ENCODE measurements at places on chromosomes 1 and 21.

DNA sequence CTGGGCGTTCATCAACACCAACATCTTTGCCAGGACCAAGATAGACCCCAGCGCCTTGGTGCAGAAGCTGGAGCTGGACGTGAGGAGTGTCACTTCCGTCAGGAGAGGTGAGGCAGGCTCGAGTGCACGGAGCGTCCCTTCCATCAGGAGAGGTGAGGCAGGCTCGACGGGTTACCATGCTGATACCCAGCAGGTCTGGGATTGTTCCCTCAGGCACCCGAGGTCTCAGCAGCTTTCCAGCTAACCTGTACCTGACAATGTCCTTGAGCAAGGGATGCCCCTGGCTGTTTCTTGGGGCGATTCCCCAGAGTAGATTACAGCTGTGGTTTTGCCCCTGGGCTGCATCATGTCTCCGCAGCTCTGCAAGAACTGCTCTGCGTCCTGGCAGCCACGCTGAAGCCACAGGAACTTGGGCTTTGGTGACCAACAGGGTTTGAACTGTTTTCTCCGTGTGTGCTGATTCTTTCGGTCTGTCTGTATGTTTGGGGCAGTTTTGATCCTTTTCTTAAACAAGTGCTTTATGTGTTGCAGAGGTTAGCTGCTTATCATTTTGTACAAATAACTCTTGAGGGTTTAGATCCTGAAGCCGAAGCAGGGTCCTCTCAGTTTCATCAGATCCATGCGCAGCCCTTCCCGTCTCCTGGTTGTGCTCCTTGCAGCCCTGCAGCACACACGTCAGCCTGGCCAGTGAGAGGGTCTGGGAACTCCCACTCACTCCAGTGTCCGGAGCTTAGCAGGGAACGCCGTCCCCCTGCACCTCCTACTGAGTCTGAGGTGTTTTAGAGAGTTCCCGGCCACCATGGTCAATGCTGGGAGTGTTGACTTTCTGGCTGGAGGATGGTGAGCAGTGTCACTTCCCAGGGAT, 4.1 kb downstream of the SLX9 start:
- DNase-seq: no peak

- DNase-seq: no peak
Measured at GRCh38 chr1:53080769-53081168, 18.8 kb downstream of the PODN start.

DNA sequence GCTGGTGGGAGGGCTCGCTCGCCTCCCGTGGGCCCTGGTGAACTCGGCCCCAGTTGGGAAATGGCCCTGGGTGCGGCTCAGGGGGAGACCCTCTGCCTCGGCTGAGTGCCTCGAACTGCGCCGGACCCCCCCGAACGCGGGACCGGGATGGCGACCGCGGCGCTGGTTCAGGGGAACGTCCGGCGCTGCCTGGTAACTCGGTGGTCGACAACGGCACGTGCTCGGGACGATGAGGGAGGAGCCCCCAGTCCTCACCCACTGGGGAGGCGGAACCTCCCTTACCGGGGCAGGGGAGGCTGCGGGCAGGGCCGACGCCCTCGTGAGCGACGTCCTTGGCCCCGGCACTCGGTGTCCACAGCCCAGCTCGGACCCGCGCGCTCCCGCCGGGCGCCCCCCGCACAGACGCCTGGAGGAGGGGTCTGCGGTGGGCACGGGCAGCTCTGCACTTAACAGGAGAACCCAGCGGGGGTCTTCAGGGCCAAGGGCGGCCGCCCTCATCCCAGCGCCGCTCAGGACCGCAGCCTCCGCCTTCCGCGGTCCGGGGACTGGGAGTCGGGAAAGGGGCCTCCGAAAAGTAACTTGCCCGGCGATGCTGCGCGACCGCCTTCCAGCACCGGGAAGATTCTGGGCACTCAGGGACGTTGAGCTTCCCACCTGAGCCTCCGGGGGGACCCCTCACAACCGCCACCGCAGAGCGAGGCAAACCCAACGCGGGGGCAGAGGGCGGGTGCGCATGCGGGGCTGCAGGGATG, 1.7 kb downstream of the HES4 start:
- no peak for DNase-seq

DNA sequence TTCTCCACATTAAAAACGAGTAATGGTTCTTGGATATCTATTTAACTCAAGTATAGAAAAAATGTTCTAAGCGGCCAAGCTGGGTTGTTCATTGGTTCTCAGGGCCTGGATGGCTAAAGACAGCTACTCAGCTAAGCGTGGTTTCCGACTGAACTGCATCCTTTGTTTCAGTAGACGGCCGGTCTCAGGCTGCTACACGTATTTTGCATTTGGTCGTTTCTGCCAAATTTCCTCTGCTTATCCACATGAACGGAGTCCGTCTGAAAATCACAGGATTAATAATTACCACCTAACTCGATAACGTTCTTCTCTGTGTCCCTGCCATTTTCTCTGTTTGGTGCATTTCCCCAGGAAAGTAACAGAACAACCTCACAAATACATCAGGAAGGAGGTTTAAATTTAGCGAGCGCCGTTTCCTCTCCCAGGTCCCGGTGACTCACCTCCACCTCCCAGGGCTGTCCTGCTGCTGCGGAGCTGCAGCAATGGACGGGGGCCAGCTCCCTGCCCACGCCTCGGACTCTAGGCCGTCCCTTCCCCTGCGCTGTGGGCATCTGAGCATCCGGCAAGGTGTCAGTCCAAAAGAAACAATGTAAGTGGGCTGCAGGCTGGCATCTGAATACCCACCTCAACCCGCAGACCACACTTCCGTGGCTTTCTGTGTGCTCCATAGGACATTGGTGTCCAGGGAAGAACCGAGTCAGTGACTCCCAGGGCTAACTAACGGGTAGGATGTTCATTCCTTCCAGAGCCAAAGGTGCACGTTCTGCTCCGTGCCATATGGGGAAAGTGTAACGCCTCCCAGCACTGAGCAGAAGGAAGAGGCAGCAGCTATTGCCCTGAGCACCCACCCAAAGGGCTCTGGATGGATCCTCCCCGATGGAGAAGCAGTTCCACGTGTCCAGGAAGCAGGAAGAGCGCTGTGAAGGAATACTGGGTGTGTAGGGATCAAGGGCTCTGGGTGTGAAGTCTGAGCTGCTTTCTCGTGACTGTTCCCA, 4.1 kb upstream of the GABRD start:
- no peak for DNase-seq

DNA sequence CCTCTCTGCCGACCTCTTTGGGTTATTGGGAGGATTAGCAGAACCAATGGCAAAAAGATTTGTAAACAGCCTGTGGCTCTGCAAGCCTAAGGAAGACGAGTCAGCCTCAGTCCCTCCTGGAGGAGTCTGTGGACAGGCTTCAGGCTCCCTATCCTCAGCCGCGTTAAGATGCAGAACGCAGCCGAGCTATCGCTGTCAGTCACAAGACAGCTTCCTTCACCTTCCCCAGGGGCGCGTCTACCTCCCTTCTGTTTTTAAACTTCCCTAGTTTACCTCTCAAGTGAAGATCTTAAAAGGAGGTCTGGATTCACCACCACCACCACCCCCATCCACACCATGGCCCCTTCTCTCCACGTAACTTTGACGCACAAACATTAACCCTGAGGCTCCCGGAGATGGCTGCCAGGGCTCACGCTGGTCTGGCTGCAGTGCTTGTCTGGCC, 738 bp downstream of the CAMK1G start:
- no peak for DNase-seq

GRCh38 chr1:3632716-3633343, 8.0 kb downstream of the TPRG1L start:
- DNase-seq: no peak

GRCh38 chr21:42526379-42526727, 12.7 kb downstream of the SLC37A1 start:
- no peak for DNase-seq

GRCh38 chr1:41898191-41898713, 20.5 kb downstream of the HIVEP3 start:
- DNase-seq: no peak

DNA sequence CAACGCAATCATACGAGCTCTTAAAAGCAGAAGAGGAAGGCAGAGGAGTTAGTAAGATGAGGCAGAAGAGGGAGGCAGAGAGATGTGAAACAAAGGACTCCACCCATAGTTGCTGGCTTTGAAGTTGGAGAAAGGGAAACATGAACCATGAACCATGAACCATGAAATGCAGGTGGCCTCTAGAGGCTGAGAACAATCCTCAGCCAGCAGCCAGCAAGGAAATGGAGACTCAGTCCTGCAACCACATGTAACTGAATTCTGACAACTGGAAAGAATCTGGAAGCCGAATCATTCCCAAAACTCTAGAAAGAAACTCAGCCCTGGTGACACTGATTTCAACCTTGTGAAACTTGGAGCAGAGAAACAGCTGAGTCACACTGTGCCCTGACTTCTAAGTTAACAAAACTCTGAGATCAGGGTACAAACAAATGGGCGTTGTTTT, 10.1 kb downstream of the DIPK1A start:
- DNase-seq: no peak

- DNase-seq: no peak
Measured at GRCh38 chr1:39576016-39576657, 453 bp downstream of the PABPC4 start.

GRCh38 chr1:84571150-84571535, 3.1 kb downstream of the CTBS start:
- DNase-seq: no peak

DNA sequence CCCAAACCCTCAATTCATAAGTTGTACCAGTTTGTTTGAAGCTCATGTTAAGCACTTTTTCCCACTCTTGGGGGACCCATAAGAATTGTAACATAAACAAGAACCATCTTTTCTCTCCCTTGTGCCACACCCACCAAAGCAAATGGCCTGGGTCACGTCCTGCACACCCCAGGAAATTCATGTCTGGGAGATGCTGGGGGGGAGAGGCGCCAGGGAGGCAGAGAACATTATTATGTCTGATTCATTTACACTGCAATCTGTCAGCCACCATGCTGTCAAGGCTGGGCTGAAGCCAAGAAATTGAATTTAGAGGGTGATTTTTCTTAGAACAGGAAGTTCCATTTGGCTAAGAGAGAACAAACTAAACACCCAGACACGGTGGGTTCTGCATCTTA, 37.2 kb upstream of the IPO9 start:
- peak; percentile 71 for DNase-seq

- DNase-seq: no peak
Measured at GRCh38 chr1:110411173-110411735, 3.8 kb upstream of the LAMTOR5 start.

- DNase-seq: no peak
Measured at GRCh38 chr1:58465825-58466629, 80.5 kb downstream of the OMA1 start.

- no peak for DNase-seq
Measured at GRCh38 chr1:54225986-54226559, 26.1 kb downstream of the MRPL37 start.

DNA sequence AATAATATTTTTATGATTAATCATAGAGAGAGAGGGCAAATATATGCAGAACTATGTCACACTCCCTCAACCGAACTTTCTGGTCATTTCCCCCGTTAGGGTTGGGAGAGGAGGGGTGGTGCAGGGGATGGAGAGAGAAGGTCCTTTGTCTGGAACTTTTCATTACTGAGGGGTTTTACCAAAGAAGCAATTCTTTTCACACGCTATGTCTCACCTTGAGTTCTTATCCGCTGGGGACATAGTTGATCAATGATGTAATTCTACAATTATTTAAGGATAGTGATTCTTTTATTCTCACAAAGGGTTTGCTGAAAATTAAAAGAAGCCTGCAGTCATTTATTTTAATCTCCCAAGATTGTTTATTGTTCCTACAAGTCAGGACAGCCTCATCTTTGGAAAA, 98.3 kb upstream of the RUNX1 start:
- no peak for DNase-seq

DNA sequence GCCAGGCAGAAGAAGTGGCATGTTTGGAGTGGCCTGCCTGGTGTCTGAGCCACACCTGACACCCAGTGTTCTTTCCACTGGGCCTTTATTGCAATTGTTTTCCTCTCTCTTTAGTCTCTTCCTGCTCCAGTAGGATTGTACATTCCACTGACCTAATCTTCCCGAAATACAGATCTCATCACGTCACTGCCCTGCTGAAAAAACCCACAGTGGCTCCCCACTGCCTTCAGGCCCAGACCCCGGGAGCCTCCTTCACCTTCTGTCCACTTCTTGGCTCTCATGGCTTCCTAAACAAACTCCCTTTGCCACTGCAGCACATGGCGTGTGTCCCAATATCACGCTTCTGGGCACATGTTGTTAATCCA, 25.3 kb upstream of the ATP5PO start:
- DNase-seq: no peak

GRCh38 chr1:166080277-166080966, 86.4 kb downstream of the FAM78B start:
- DNase-seq: no peak

GRCh38 chr1:186189156-186189555, 185.9 kb downstream of the TPR start:
- DNase-seq: no peak

- DNase-seq: no peak
Measured at GRCh38 chr1:64147759-64148158, 55.7 kb upstream of the UBE2U start.

- no peak for DNase-seq
Measured at GRCh38 chr21:35021546-35021945, 27.6 kb downstream of the RUNX1 start.

- DNase-seq: no peak
Measured at GRCh38 chr1:54800899-54801759, at the start of gene TTC22. Gene TTC22 (minus strand): TSS chr1:54801323. CDS start chr1:54801163, 160 bp downstream.

DNA sequence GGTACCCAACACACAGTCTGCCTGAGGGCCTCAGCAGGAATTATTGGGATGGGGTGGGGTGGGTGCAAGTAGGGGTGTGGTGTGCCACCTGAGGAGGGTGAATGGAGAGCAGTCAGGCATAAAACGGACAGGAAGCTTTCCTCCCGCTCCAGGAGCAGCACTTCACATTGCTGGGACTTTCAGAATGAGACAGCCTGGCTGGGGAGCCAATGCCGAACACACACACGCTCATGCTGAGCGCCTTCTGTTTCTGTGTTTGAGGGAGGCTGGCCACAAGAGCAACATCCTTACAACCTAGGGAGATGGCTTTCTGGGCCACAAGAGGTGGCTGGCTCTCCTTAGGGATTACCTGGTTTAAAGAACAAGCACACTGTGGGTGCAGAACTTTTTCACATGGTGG, 98.0 kb downstream of the LAMC2 start:
- DNase-seq: no peak

- no peak for DNase-seq
Measured at GRCh38 chr1:235820061-235820460, 46.6 kb downstream of the LYST start.
